ENCODE measurements at places on chromosomes 1 and 21. TPM values are rescaled to one million over a fixed set of nuclear protein-coding genes. Genes with fewer than 3 reads are reported as not detected.

The IGSF9 gene
- polyA plus RNA-seq = not detected

GRCh38 chr1:145845144-145845513 lies 301 bp upstream of the NUDT17 start:
- DNase-seq = no peak

The IL19 gene
- not detected for polyA plus RNA-seq

DNA sequence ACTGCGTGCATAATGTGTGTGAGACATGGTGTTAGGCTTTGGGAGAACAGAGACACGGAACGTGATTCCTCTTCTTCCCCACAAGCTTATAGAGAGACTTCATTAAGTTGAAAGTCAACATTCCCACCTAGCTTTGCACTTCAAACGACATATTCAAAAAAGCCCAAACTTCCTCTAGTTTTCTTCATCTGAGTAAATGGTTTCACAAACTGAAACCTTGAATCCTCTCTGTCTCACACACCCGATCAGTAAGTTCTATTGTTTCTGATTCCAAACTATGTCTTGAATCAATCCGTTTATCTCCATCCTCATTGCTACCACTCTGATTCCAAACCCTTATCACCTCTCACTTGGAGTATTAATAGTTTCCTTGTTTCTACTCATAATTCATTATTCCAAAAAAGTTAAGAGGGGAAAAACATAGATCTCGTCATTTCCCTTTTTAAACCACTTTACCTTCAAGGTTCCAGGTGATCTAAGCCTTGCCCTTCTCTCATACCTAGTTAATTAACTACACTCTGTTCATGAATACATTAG lies 1.6 kb upstream of the METTL18 start:
- no peak for DNase-seq

DNA sequence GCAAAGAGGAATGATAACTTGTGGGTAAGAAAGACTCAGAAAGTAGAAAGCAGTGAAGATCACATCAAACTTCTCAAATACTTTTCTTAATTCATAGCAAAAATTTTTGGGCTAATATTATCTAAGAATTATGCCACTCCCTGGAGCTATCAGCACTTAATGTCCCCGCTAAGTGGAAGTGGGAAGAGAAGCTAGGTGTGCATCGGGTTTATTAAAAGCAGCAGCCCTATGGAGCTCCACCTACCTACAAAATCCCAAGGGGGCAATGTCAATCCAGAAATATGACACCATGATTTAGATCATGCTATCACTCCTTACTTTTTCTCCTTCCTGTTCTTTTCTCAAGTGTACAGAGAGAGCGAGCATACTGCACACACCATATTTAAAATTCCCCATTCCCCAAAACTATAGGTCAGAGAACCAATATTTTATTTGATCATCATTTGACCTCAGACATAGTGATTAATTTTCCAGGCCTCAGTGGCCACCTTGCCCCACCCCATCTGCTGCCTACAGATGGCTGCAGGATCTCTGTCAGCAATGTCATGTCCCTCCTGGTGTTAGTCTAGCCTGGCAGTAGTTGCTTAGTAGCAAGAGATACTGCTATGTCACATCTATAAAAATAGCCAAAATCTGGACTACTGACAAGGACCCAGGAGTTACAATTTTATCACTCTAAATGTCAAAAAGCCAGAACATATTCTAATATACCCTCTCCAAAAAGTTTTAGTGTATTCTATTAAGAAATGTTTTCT lies 66.6 kb downstream of the MAP3K21 start:
- DNase-seq = no peak

DNA sequence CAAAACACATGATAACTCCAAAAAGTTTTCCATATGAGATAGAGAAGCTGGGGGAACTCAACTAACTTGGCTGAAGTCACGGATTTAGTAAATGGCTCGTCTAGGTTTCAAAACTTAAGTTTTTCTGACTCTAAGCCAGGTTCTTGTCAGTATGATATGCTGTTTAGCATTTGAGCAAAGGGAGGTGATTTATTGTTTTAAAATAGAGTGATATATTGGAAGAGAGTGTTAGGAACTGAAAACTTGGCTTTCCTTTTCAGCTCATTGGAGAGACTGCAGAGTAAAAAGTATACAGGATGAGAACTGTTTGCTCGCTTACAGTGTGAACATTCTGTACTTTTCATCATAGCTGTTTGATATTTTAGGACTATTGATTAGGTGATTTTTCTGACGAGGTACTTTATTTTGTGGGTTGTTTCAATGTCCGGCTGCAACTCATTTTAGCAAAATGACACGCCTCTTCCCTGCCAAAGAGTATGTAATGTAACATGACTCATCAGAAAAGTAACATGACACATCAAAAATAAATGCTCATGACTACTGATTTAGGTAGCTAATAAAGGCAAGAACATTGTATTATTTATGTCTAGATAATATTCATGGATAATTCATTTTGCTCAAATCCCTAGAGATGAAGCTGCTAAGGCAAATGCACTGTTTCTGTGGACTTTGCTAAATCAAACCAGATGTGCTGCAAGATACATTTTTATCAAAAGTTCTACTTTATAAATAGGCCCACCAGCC lies 355.1 kb downstream of the GPATCH2 start:
- DNase-seq = no peak

- no peak for DNase-seq
Observed at GRCh38 chr21:39048064-39048463, 135.2 kb downstream of the PSMG1 start.

DNA sequence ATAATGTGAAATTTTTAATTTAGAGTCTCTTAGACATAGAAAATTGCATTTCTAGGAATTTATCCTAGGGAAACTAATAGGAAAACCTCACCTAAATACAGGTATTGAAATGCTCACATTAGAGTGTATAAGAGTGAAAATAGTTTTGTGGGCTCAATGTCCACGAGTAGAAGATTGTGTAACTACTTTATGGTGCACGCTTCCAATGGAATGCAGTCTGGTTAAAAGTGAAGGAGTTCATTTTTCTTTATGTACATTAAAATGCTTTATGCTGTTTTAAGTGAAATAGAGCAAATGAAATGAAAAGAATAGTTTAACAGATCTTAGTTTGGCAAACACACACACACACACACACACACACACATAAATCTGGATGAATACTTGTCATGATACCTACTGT lies 278.2 kb downstream of the USP25 start:
- no peak for DNase-seq

DNA sequence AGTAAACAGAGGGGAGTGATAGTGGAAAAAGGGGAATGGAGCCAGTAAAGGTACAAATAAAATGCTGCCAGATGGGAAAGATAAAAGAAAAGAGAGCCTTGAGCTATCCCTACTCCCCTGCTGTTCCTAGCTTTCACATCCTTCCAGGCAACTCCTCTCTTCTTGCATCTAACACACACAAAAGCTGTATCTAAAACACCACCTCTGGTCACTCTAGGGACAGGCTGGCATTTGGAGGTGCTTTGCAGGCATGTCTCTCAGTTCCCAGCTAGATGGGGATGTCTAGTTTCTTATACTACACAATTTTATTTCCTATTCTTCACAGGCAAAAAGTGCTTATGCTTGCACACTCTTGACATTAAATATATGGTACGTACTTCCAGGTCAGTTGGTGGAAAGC lies 185.1 kb upstream of the ST6GALNAC5 start:
- DNase-seq = no peak

GRCh38 chr21:45916011-45916840 lies 65.3 kb upstream of the COL6A1 start:
- no peak for DNase-seq

- DNase-seq = no peak
Observed at GRCh38 chr21:29379517-29380054, 80.9 kb downstream of the BACH1 start.

DNA sequence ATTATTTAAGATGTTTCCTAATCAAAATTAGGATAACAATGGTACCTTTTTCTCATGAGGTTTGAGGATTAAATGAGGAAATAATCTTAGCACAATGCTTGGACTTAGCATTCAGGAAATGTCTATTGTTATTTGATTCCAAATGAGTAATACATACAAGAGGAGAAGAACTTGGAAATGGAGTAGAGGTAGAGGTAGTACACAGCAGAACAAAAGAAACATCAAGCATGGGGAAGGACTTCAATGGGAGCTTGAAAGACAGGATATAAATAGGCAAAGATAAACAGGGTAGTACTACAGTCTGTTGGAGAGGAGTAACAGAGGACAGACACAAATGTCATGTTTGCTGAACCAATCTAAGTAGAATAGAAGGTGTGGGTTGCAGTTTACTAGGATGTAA lies 59.5 kb upstream of the RGS2 start:
- DNase-seq = no peak

- no peak for DNase-seq
Observed at GRCh38 chr1:42551180-42551579, 88.1 kb downstream of the CCDC30 start.

- DNase-seq = no peak
Observed at GRCh38 chr21:14451546-14451945, 68.6 kb upstream of the HSPA13 start.

DNA sequence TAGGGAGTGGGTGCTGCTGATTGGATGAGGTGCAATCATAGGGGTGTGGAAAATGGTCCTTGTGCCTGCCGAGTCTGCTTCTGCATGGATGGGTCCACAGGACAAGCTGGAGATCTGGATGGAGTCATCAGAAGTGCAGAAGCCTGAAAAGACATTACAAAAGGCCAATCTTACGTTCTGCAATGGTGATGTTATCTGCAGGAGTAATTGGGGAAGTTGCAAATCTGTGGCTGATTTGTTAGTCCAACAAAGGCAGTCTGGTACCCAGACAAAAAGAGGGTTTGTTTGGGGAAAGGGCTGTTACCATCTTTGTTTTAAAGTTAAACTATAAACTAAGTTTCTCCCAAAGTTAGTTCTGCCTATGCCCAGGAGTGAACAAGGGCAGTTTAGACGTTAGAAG lies 166.5 kb downstream of the PGBD5 start:
- DNase-seq = no peak

The DRAXIN gene
- polyA plus RNA-seq = not detected

DNA sequence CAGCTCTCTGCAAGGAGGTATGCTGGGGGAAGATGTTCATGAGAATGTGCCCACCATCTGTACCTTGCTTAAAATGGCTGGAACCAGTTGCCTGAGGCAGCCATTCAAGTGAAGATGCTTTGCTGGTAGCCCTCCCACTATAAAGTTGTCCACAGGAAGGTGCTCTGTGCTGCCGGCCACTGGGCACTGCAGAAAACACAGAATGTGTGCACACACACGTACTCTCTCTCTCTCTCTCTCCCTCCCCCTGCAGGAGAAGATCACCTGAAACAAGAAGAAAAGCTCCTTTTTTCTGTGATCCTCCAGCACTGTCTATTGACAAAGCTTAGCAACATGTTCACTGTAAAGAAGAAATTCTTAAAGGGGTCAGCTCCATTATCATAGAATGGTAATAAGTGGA lies 134.8 kb downstream of the PIGK start:
- DNase-seq = no peak

GRCh38 chr1:165047994-165048393 lies 308.5 kb downstream of the LMX1A start:
- no peak for DNase-seq

GRCh38 chr1:70707214-70707613 lies 296.1 kb downstream of the CTH start:
- no peak for DNase-seq

DNA sequence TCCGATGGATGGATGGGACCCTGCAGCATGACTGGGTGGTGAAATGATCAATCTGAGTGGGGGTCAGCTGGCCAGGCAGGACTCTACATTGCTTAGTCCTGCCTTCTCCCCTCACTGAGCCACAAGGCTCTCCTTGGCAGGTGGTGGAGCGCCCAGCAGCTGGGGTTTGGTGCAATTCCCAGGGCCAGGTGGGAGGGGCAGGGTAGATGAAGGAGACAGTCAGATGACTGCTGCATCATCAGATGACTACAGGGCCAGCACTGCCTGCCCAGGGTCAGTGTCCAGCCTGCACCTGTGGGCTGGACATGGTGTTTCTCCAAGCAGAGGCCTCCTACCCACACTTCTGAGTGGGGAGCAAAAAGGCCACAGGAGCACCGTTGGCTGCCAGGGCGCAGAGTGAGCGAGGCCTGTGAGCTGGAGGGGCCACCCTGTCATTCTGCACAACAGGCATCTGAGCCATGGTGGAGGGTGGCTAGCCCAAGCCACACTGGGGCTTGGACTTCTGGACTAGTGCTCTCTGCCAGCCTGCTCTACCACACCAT lies 103.9 kb upstream of the EDN2 start:
- DNase-seq = no peak

DNA sequence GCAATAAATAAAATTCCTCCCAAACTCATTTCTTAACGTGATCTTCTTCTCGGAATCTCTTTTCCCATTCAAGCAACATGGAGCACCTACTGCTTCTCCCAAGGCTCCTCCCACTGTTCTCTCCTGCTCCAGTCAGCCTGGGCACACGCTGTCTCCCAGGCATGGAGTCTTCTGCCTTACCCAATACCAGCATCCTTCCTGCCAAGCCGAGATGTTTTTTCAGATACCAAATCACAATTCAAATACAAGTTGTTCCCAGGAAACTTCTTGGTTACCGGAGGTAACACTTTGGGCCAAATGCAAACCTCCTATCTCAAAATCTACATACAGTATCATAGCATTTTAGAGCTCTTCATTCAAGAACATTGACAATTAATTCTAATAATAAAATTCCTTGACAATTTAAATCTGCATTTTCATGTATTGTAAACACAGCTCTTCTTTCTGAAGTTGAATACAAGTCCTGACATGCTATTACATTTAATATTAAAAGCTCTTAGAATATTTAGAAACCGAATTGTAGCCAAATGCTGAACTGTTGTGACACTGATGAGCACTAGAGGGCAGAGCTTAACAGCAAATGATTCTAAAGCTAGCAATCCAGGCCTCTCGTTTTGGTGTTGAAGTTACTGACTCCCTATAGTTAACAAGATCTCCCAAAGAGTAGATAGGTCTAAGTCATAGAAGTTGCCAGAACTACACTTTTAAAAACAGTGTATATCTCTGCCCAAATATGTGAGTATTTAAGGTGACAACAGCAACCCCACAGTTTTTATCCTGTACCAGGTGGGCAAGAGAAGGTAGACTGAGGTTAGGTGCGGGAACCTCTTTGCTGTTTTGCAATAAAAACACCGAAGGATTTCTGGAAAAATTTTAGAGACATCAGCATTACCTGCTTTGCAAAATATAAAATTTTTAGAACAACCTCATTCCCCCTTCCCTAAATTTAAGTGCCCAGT lies 52.3 kb downstream of the BCAR3 start:
- DNase-seq = peak; percentile 75

GRCh38 chr1:113978863-113979702 lies at the start of gene OLFML3:
OLFML3 (plus strand) TSS chr1:113979474; CDS start chr1:113979517, 43 bp downstream.
- DNase-seq = peak; percentile 64
